CD14-positive monocyte (primary cell): ENCODE measurements at places on chromosomes 7 and 10.

GRCh38 chr10:47326927-47327330 is 4.7 kb downstream of the GDF2 start:
- no peak for DNase-seq

DNA sequence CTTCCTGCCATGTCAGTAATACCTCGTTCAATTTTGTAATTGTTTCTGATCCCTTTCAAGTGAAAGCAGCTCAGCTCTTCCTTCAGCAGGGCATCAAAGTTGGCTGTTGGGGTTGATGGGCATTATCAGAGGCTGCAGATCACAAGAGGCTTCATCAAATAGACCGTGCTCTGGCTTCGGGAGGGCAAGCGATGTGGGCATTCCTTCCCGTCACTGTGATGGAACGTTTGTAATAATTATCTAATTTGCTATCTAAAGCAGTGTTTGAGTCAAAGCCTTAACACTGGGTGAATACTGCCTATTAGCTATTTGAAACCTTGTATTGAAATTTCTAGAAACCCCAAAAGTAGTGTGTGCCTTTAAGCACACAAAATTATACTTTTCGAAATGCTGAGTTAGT is 170.1 kb downstream of the OTUD1 start:
- no peak for DNase-seq

DNA sequence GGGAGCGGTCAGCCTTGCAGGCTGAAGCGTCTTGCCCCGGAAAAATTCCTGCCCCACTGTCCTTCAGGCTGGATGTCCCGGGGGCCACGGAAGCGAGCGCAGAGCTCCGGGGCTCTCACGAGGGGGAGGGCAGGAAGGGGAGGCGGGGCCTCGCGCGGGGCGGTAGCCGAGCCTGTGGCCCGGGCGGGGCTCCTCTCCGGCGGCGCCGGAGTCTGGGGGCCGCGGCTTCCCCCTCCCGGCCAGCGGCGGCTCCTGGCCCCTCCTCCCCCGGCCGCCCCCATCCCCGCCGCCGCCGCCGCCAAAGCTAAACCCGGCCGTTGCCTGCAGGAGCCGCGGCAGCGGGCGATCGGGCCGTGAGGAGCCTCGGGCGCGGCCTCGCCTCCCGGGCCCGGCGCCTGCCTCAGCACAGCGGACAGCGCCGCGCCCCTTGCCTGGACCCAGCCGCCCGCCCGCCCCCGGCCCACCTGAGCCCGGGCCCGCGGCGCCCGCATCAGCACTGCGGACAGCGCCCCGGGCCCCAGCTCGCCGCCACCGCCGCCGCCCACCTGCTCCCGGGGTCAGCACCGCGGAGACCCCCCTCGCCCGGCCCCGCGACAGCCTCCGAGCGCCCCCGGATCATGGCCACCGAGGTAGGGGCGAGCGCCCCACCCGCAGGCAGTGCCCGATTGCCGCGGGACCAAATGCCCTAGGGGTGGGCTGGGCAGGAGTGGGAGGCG is at the start of gene GOLGA7B:
GOLGA7B (plus strand) TSS at position 157 of the 716 bp plus-strand sequence; CDS start at position 618, 461 bp downstream.
- no peak for DNase-seq

GRCh38 chr7:108480311-108480710 is 24.1 kb upstream of the NRCAM start:
- no peak for DNase-seq

- no peak for DNase-seq
Observed at GRCh38 chr10:109701633-109702215, 221.6 kb downstream of the XPNPEP1 start.

DNA sequence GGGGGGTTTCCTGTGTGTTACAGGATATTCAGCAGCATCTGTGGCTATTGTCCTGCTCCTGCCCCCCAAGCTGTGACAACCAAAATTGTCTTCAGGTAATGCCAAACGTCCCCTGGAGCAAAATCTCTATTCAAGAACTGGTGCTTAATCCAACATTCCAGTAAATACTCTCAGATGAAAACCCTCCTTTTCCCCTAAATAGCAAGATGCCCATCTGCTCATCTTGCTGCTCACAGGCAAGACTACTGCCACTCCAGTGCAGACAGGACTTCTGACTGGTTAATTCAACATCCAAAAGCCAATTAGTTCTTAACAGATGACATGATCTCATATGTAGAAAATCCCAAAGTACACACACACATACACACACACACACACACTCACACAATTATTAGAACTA is 20.5 kb upstream of the JAZF1 start:
- DNase-seq: no peak

- DNase-seq: no peak
Observed at GRCh38 chr7:34612661-34613060, 45.4 kb upstream of the NPSR1 start.

DNA sequence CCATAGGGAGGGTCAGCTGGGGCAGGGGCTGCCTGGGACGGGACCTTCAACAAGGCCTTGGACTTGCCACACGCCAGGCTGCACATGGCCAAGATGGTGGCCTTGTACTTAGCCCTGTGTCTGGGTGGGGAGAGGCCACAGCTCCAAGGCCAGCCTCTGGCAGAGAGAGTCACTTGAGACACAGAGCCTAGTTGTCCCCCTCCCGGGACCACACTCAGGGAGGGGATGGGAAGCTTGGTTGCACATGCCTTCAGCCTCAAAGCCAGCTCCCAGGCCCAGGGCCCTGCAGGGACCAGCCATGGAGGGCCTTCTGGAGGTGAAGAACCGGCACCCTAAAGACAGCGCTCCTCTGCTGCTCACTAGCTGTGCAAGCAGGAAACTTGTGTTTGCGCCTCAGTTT is 16.7 kb downstream of the MMRN2 start:
- no peak for DNase-seq

- no peak for DNase-seq
Observed at GRCh38 chr10:27646604-27647175, 98.9 kb downstream of the MKX start.

GRCh38 chr10:122393288-122393687 is 18.8 kb downstream of the PLEKHA1 start:
- no peak for DNase-seq

DNA sequence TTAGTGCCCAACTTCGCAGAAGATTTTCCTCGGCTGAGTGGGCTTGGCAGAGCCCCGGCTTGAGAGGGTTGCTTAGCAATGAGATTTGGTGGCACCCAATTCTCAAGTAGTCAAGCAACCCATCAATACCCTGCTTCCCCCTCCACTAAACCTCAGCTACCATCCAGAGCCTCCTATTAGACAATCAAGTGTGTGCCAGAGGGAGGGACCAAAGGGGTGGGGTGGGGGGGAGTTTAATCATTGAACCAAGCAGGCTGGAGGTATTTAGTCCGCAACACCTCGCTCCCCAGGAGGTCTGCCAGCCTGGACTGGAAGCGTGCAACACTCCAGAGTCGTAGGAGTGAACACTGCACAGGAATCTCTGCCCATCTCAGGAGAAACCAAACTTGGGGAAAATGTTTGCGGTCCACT is at the start of gene HKDC1:
HKDC1 (plus strand) TSS at position 292 of the 411 bp plus-strand sequence; CDS start at position 396, 104 bp downstream.
- no peak for DNase-seq

GRCh38 chr10:107496594-107496993 is 332.1 kb upstream of the SORCS1 start:
- no peak for DNase-seq

GRCh38 chr10:67794909-67795460 is 43.0 kb downstream of the DNAJC12 start:
- no peak for DNase-seq

- DNase-seq: no peak
Observed at GRCh38 chr10:11638055-11638698, 26.7 kb upstream of the USP6NL start.

- DNase-seq: no peak
Observed at GRCh38 chr10:129116371-129116770, 350.7 kb upstream of the MGMT start.
